Calu3 (cell line): ENCODE measurements at places on chromosomes 3 and 15. TPM values are rescaled to one million over a fixed set of nuclear protein-coding genes. Genes with fewer than 3 reads are reported as not detected.

Gene ITIH3
- not detected in 2 replicates for total RNA-seq

Gene CCR8
- not detected in 2 replicates for total RNA-seq

Gene MTFMT
- 18.9 and 27.6 TPM in 2 replicates for total RNA-seq

Gene RAD51
- total RNA-seq = 12.8 and 14.5 TPM in 2 replicates

Gene XCR1
- total RNA-seq = not detected in 2 replicates

Gene BHLHE40
- 62.2 and 71.9 TPM in 2 replicates for total RNA-seq

GRCh38 chr15:38588672-38589071 lies 24.1 kb upstream of the RASGRP1 start:
- peak; percentile 5 for DNase-seq

DNA sequence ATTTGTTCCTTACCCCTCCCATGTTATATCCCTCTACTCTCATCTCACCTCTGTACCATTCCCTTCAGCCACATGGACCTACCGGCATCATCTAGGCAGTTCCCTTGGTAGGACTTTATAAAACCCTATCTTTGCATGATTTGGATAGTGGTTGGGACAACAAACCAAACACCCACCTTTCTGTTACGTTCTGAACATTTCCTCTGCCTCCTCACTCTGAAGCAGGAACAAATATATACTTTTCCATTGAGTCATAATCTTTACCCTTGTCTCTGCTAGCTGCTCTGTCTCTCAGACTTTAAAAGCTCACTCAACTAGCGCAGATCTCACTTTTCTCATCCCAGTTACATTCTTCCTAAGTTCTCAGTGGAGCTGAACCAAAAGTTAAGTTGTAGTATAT lies 17.8 kb downstream of the UBXN7 start:
- no peak for DNase-seq

GRCh38 chr3:52779837-52780585 lies 2.6 kb downstream of the ITIH1 start:
- no peak for DNase-seq

- no peak for DNase-seq
Measured at GRCh38 chr3:172448661-172449465, 607 bp upstream of the GHSR start.

DNA sequence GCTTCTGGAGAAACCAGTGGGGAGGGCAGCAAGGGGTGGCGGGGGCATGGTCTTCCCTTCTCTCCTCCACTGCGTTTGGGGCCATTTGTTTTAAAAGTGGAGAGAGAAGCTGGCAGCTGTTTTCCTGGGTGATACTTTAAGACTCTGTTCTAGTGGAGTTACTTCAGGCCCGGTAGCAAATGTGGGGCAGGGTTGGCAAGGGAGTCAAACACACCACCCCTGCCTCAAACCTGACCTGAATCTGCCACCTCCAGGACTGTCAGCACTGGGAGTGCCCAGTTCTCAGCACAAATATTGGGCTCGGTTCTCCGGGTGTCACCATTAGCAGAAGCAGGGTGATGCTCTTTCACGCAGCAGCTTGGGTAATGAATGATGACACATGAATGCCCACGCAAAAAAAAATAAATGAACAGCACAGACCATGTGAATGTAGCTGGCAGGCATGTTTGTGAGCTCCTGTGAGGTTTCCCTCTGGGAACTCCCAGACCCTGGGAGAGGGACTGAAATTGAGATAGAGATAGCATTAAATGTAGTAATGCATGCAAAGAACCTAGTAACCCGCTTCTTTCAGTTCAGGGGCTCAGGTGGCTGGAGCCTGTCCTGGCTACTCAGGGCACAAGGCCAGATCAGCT lies 424.0 kb downstream of the MCTP2 start:
- no peak for DNase-seq

DNA sequence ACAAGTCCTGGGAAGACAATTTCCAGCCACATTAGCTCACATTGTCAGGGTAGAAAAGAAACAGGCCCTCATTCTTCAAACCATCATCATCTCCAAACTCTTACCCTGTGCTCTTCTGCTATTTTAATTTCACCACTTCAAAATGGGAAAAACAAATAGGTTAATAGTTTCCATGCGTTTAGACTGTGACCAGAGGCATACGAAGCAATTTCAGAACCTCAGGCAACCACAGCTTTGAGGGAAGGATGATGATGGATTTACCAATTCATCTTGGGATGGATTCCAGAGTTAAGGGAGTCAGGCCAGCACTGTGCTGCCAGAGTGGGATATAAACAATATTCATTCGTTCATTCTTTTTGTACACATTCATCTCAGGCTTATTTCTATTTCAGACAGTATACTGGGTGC lies 307.8 kb upstream of the TPRG1 start:
- no peak for DNase-seq

- DNase-seq = peak; percentile 56
Measured at GRCh38 chr15:64017082-64017588, 29.1 kb downstream of the DAPK2 start.

GRCh38 chr3:96813134-96813819 lies 1.1 kb upstream of the EPHA6 start:
- DNase-seq = peak; percentile 88

DNA sequence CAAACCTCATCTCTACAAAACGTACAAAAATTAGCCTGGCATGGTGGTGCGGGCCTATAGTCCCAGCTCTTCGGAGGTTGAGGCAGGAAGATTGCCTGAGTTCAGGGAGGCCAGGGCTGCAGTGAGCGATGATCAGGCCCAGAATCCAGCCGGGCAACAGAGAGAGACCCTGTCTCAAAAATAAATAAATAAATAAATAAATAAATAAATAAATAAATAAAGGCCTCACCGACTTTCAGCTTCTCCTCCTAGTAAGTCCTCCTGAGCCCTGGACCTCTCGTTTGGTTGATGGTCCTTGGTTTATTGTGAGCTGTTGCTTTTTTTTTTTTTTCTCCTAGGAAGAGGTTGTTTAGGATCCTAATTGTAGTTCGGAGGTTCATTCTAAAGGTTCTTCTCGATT lies 25.1 kb downstream of the WDR73 start:
- no peak for DNase-seq

- no peak for DNase-seq
Measured at GRCh38 chr15:70195587-70196305, 98.0 kb upstream of the TLE3 start.

DNA sequence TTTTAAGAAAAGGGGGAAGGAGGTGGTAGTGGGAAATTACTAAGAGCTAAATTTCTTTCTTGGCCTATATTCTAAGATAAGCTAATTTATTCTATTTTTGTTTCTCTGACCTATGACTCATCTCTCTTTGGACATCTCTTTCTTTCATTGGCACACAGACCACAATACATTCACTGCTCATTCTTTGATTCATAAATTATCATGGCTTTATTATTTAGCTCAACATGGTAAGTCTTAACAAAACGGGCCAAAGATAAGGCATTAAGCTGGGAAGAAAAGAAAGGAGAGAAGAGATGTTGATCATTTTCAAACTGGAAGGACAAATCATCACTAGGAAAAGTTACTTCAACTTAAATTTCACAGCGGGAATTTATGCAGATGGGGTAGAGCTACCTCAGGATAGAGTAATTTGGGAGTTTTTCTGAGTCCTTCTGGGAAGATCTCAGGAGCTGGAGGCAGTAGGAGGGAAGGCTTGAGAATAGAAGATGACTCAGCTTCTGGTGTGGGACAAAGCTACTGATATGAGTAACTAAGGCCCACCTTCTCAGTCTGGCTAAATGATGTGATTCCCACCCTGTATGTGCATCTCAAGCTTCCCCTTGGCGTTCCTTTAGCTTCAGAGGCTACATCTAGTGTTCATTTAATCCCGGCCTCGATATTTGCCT lies 7.5 kb upstream of the ALCAM start:
- DNase-seq = no peak

DNA sequence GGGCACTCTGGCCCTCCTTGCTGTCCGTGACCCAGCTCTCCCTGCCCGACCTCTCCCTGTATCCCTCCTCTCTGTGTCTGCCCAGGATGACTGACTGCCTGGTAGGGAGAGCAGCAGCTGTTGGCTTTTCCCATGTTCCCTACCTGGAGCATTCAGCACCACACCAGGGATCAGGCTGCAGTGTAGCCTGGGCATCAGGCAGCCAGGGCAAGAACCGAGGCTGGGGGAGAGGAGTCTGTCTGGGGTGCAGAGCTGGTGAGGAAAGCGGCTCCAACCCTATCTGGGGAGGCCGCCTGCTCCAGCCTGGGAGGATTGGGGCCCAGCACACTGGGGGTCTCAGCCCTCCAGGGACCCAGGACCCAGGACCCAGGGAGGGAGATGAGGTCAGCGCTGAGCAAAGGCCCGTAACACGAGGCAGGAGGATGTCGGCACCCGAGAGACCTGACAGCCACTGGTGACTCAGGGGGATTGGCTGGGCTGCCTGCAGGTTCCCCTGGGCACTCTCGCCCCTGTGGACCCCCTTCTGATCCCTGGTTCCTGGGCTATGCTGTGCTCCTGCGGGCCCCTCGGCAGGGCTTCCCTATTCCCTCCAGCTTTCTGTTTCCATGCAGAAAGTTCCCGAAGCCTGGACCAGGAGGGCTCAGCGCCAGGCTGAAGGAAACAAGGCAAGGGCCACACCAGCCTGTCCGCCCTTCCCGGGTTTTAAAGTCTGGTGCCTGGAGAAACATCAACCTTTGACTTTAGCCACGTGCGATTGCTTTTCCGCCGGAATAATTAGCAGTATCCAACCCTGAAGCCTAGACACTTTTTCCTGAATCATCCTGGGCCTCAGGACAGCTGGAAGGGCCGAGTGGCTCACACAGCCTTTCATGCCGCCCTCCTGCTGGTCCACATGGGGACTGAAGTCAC lies 128.2 kb upstream of the MEF2A start:
- DNase-seq = no peak

DNA sequence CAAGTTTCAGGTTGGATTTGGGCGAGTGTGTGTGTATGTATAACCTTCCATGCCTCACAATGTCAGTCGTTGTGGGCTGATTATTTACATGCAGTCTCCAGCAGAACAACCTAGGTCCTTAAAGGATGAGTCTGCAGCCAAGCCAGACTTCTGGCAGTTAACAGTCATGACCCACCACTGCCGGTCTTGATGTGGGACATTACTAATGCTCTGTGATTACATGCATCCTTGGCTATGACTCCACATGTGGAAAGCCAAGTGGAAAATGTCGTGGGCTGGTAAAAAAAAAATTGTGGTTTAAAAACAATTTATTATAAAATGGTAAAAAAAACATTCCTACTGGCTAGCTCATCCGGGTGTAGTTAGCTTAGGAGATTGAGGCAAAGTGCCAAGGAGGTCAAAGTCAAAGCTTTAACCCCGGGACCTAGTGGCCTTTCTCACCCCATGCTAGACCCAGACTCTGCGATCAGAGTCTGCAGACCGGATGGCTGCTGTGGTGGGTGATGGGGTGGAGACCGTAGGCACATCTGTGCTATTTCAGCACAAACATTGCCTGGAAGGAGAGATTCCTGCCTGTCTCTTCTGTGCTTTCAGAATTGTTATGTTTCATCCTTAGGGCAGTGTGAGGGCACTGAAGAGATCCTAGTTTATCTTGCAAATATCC lies 6.8 kb downstream of the RARRES1 start:
- DNase-seq = no peak

- DNase-seq = no peak
Measured at GRCh38 chr3:98826126-98826525, 63.0 kb downstream of the ST3GAL6 start.

DNA sequence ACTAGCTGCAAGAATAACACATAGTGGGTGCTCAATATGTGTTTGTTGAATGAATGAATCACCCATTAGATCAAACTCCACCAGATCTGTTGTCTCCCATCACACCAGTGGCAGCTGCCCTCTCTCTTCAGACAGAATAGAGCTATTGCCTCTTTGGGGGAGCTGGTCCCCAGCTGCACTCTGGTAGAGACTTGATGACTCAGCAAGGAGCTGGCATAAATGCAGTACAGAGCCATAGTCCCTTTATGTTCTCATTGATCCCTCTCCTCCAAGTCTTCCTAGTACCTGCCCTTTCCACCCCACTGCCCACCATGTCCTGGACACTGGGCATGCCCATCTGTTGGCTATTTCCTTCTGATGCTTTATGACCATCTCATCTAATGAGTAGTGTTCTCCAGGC lies 361.9 kb downstream of the LRTM1 start:
- DNase-seq = no peak

GRCh38 chr3:167783781-167784180 lies 48.3 kb downstream of the SERPINI1 start:
- no peak for DNase-seq
